Stimulated activated CD8-positive, alpha-beta memory T cell treated with anti-CD3 and anti-CD28 coated beads, Interleukin-4, amount 100 ng/mL, for 24 hours (primary cell): ENCODE measurements at places on chromosomes 6 and 20.

- no peak for DNase-seq
Measured at GRCh38 chr6:100880149-100880852, 828 bp downstream of the ASCC3 start.

DNA sequence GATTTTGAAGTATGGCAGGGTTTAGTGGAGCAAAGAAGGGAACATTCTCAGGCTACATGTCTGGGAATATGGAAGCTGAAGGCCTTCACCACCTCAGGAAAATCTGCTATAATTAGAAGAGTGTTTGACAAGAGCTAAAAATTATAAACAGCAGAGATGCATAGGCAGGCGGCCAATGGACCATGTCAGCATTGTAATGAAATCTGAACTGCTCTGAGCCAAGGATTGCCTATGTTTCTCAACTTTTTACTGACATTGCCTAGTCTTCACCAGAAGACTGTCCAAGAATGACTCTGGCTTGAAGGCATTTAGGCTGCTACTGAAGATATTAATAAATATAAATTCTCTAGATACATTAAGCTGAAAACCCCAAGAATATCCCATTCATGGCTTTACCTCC is 84.1 kb downstream of the C6orf52 start:
- no peak for DNase-seq

- no peak for DNase-seq
Measured at GRCh38 chr6:110617057-110617456, 140.6 kb upstream of the SLC22A16 start.

DNA sequence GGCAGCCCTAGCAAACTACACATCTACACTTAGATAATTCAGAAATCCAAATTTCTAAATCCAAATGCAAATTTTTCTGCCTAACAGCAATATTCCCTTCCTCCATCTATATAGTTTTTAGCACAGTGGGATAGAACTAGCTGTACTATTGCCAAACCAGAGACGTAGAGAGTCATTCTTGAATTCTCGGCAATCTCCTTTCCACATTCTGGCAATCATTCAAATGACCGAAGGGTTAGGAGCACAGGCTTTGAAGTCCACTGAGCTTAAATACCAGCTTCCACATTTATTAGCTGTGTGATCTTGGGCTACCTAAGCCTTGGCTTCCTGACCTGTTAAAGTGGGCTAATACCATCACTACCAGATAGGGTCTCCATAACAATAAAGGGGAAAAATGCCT is 3.1 kb upstream of the RPS12 start:
- DNase-seq, result no peak

DNA sequence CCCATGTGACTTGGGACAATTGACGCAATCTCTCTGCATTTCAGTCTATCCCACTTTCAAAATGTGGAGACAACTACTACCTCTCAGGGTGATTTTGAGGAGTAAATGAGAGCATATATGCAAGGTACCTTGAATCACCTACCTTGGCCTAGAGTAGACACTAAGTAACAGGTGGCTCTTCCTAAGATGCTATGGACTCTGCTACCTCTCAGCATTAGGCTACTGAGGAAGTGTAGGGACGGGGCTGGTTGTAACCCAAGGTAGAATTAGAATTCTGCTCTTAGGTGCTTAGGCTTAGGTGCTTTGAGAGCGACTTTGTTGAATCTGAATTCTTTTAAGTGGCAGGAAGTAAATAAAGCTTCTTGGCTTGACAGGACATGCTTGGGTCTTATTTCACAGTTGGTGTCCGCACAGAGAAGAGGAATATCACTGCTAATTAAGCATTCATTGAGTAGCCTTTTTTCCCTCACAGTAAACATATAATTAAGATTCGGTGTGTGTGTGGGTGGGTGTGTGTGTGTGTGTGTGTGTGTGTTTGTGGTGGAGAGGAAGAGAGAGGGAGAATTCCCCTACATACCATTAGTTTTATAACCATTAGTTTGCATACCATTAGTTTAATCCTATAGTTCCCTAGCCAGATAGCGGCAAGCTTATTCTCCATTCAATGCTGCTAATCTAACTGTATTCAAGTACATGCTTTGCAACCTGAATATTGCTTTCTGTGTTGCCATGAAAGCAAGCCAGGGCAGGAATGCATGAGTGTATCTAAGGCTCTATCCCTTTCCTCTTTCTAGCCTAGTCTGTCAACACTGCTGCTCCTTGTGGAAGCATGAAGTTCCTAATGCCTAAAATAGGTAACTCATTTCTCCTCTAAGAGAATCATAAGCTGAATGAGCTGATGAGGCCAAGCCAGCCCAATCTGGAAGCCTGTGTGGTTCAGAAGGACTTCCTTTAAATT is 112.5 kb downstream of the IPCEF1 start:
- no peak for DNase-seq

DNA sequence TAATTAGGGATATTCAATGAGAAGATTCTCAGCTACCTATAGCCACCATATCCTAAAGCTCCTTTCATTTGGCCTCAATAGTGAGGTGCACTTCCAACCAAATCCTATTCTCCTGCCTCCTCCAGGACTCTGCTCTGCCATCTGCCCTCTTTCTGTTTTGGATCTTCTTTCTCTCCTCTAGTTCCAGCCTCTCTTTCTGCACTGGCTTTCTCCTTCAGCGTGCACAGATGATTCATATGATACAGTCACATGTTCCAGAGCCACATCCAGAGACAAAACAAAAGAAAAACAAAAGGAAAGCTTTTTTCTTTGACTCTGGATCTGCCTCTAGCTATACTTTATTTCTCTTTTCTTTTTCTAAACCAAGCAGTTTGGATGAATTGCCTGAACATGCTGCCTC is 531.9 kb upstream of the MAN1A1 start:
- no peak for DNase-seq

GRCh38 chr20:39853636-39854035 is 835.4 kb downstream of the MAFB start:
- DNase-seq, result no peak

DNA sequence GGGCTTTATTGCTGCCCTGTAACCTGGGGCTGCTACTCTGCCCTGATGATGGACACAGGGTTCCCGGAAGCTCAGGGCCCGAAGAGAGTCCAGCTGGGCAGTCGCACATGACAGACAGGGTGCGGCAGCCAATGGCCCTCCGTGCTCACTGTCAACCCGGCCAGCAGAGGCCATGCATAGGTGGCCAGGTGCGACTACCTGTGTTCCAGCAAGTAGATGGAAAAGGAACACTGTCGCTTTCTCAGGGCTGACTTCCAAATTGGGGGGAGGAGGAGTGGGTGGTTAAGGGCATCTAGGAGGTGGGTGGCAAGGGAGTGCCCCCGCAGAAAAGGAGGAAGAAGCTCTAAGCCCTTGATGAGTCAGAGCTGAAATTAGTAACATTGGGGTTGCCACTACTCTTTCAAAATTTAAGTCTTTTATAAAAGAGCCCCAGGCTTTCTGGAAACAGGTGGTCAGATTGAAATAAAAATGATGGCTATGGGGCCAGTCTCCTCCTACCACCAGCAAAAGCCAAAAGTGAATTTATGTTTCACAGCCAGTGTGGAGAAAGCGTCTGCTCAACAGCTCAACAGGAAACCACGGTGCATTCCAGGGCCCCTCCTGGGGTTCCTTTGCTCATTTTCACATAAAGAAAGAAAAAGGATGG is 2.3 kb upstream of the RAMACL start:
- DNase-seq, result no peak

- no peak for DNase-seq
Measured at GRCh38 chr6:163986313-163986712, 571.8 kb downstream of the QKI start.
